Activated CD8-positive, alpha-beta memory T cell treated with anti-CD3 and anti-CD28 coated beads for 4 hours (primary cell): ENCODE measurements at places on chromosomes 5 and 9.

DNA sequence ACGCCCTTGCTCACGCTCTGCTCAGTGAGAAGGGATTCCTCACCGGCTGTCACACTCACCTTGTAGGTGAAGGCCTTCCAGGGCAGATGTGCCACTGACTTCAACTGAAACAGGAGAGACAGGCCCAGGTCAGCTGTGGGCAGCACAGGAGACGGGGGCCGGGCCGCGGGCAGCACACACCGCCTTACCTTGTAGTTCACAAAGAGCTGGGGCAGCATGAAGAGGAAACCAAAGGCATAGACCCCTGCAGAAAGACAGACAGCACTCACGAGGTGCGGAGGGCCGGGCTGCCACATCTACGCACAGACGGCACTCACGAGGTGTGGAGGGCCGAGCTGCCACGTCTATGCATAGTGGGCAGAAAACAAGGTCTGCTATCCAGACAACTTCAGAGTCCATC lies 23.3 kb downstream of the CLPTM1L start:
- no peak for DNase-seq

DNA sequence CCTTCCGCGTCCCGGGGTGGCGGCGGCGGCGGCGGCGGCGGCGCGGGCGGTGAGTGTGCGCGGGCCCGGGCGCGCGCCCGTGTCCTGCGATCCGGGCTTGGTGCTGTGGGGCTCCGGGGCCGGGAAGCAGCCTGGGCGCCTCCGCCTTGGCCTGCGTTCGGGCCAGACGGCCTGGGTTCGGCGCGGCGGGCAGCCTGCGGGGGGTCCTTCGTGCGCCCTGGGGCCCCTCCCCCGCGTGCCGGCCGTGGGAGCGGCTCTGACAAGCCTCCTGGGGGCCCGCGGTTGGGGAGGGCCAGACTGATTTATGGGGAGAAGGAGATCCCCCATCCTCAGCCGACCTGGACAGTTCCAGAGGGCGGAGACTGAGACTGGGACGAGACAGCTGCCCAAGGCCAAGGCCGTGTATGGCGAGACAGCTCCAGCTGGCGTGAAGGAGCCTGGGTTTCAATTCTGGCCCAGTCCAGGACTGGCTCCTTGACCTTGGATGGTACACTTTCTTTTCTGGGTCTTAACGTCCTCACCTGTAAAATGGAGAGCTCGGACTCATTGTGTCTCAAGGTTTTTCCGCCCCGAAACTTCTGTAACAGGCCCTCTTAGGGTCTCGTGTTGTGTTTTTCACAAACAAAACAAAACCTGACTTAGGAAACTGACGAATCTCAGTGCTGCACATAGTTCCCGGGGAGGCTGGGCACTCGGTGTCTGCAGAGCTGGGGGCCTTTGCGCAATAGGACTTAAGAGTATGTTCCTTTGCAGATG lies 603 bp downstream of the TMEM268 start:
- peak; percentile 20 for DNase-seq

DNA sequence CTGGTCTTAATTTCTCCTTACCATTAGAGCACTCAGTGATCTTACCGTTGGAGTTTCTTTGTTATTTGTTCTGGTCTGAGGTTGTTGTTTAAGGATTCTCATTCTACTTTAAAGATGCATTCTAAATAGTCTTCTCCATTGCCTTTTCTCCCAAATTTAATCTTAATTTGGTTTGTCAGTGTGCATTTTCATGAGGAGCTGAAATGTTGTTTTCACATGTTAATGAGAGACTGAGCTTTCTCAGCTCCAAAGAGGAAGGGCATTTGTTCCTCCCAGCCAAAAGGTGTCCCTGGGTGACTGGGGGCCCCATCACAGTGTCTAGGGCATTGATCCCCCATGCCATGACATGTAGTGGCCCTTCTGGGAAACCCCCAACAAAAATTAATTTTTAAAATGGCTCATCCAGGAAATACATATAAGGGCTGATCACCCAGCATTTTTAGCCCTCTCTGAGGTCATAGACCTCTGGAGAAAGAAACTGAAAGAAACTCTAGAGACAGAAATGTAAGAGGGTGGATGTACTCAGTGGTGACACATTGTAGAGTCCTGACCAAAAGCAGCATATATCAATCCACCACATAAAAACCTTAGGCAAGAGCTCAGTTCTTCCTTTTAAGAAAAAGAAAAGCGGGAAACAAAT lies 240.4 kb upstream of the RAI14 start:
- DNase-seq, result no peak

DNA sequence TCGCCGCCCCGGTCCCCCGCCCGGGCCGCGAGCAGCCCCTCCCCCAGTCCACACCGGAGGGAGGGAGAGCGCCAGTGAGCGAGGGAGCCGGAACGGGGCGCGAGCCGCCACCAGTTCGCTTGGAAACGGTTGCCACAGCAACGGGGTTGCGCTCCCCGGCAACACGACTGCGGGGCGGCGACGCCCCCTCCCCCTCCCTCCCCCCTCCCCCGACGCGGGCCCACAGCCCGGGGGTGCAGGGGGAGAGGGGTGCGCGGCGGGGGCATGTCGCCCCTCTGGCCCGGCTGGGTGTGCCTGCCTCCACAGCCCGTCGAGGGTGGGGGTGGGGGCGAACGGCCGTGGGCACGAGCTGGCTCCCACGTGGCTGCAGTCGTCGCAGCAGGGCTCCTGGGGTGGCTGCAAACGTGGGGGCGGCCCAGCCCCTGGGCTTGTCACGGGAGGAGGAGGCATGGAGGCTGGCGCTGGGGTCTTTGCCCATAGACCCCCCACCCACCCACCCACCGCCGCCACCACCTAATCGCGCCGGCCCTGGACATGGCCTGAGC lies 524 bp downstream of the PRR7 start:
- peak; percentile 31 for DNase-seq

DNA sequence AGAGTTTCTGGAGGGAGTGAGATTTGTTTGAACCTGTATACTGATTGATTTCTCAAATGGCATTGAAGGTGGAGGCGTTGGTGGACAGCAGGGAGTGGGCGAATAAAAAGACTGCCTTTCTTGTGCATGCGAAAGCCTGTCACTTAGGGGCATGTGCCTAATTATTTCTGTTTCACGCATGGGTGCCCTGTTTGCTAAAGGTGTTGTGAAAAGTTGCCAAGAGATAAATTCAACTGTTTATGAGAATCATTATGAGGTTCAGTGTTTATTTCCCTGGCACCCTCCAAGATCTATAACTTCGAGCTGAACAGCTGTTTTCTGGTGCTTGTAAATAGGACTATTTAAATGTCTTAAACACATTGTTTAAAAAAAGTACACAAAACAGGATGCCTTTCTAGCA lies 67.4 kb upstream of the DMRTA1 start:
- no peak for DNase-seq

DNA sequence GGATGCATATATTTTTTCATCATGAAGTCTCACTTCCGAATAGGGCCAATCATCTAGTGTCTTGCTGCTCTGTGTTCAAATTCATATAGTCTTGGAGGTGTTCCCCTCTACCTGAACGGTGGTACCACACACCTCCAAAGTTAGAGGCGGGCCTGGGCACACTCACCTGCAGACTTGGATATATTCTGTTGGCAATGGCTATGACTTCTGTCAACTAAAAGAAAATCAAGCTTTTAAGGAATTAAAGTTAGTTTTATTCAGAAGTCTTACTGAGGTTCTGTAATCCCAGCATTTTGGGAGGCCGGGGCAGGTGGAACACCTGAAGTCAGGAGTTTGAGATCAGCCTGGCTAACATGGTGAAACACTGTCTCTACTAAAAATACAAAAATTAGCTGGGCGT lies 2.6 kb upstream of the NIPAL4 start:
- no peak for DNase-seq

DNA sequence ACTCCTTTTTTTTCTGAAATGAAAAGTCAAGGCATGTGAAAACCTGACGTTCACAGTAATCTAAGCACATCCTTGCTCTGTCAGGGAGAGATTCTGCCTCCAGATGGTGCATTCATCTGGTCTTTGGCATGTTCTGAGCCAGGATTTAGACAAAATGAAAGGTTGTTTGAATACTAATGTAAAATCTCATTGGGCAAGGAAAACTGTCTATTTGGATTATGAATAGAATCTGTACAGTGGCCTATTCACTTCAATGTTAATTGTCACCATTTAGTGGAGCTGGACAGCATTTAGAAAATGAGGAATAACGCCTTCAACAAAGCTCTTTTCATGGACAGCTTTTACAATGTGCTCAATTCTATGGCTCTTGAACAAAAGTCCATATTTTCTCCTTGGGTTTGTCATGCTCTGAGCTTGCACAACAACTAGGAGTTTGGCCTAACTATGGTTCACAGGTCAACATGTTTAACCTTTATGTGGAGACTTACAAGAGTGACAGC lies 28.9 kb downstream of the ARHGEF28 start:
- DNase-seq, result no peak
